ENCODE measurements at places on chromosomes 6 and 20.

DNA sequence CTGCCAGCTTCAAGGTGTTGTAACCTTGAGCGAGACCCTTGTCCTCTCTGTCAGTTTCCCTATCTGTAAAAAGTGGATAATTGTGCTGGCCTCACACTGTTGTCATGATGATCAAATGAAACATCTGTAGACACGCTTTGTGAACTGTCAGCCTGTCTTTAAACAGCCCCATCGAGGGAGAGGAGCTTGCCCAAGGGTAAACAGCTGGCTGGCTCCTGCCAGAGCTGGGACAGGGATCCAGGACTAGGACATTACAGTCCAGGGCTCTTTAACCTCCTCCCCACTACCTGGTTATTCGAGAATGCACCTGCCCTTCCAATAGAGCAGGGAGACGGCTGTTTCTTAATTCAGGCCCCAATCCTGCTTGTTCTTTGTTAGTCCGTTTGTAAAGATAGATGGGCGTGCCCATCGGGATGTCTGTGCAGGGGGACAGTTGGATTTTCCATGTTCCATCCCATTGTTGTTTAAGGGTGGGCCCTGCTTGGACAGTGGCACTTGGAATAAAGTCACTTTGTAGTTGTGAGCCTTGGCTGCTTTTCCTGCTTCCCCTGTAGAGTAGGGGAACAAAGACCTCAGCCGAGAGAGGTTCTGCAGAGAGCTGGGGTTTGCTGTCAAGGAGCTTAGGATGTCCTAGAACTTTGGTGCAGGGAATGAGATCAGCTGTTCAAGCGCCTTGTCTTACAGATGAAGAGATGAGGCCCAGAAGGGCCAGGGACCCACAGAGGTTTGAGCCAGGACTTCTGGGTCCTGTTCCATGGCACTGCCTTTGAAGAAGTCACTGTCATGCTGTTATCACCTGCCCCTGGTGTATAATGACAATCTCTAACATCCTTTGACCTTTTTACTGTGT is 77.9 kb upstream of the MYL9 start:
- DNase-seq = no peak

- no peak for DNase-seq
These were observed 177.9 kb downstream of the RNGTT start for GRCh38 chr6:88785478-88785877.

DNA sequence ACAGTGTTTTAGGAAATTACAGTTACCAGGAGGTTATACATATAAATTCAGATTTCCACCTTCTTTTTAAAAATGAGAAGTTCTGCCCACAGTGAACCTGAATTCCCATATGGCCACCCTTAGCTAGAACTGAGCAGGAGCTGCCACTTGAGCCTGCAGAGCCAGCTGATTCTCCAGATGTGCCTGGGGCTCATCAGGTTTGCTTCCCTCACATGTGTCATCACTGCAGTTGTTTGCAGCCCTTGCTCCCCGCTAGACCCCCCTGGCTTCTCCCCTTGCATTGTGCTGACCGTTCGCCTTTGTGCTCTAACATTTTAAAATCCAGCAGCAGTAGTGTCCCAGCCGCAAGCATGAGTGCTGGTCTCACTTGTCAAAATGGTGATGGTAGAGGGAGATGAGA is 131.1 kb downstream of the UTRN start:
- no peak for DNase-seq

GRCh38 chr20:47237715-47238114 is 118.8 kb downstream of the ZMYND8 start:
- no peak for DNase-seq

DNA sequence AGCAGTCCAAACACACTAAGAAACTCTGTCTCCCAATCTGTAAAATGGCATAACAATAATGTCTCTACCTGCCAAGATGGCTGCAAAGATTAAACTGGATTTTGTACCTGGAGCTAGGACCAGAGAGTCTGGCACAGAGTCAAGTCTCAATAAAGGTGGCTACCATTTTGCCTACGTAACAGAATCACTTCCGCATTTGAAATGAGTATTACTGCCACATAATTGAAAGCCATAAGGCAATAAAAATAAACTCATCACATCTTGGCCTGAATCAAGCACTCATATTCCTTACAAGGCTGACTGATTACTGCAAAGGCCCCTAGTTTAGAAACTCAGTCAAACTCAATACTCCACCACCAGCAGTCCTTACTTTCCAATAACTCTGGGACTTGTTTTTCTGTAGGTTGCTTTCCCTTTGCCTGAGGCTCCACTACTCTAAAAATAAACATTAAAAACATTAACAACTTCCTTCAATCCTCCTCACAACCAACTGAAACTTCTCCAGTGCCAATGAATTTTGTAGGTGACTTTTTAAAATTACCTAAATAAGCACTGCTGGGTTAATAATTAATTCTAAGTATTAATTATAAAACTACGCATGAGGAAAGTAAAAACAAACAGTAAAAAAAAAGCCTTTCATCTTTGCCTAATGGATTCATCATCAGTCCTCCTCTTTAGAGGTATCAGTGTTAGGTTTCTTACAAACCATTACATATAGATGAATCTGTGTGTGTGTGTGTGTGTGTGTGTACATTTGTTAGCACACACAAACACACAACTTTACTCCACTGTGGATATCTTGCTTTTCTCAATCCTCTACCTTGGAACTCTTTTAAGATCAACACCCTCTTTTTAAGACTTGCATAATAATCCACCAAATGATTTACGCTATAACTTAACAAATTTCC is 3.7 kb downstream of the KIF16B start:
- no peak for DNase-seq

DNA sequence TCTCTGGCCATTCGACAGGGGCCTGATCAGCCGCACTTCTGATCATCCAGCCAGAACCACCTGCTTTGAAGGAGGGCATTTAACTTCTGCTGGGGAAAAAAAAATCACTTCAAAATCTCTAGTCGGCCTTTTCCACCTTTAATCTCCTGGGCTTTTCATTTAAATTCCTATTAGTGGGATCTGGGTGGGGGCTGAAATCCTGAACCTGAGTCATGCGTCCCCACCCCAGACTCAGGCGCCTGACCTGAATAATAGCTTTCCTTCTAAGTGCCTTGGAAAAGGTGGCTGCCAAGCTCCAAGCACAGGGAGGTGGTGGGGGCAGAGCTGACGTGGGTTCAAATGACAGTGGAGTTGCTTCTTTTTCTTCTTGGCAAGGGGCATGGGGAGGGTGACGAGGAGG is 246.0 kb upstream of the EXOC2 start:
- no peak for DNase-seq

GRCh38 chr6:110757926-110758325 is 57.3 kb downstream of the CDK19 start:
- DNase-seq = no peak

- DNase-seq = no peak
These were observed 380.1 kb downstream of the THBS2 start for GRCh38 chr6:168873278-168874190.

GRCh38 chr20:48054051-48054450 is 268.8 kb upstream of the SULF2 start:
- no peak for DNase-seq

- DNase-seq = peak; percentile 39
These were observed 58.6 kb upstream of the ZNF217 start for GRCh38 chr20:53652090-53652858.

DNA sequence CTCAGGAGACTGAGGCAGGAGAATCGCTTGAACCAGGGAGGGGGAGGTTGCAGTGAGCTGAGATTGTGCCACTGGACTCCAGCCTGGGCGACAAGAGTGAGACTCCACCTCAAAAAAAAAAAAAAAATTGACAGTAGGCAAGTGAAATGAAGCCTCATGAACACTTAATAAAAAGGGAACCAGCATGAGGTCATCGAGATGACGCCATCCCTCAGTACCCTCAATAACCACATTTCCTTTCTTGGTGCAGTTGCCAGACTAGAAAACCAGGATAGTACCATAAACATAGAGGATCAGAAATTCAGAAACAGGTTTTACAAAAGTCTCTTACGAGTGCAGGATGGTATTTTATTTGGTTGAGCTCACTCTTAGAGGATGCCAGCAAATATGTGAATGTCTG is 584.1 kb downstream of the MAFB start:
- no peak for DNase-seq

- no peak for DNase-seq
These were observed 73.9 kb downstream of the SNX9 start for GRCh38 chr6:157896932-157897331.

DNA sequence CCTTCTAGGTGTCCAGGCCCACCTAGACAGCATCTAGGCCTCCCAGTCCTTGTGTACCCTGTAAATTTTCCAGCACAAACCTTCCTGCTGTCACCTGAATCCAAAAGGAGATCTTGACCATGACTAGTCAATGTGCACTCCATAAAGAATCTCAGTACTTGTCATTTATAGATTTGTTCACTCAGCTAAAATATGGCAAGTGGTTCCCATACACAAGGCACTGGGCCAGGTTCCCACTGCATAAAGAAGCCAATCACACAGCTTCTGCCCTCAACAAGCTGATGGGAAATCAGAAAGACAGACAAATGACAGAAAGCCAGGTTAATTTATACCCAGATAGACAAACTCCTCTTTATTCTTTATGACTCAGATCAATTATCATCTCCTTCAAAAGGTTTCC is 526.8 kb downstream of the CD83 start:
- no peak for DNase-seq

DNA sequence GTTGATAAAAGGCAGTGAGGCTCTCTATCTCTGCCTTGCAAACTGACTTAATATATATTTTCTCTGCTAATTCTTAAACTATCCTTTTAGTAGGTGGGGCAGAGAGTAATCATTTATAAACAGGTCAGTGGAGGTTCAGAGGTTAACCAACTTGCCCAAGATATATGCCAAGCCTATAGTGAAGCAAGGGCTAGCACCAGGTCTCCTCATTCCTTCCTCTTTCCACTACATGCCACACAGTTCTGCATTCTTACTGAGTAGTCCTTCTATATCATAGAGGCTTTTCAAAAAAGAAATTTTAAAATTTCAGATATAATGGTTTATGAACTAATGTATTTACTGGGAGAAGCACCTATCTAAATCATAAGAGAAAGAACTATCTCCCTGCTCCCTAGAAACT is 8.5 kb downstream of the ARG1 start:
- DNase-seq = no peak

DNA sequence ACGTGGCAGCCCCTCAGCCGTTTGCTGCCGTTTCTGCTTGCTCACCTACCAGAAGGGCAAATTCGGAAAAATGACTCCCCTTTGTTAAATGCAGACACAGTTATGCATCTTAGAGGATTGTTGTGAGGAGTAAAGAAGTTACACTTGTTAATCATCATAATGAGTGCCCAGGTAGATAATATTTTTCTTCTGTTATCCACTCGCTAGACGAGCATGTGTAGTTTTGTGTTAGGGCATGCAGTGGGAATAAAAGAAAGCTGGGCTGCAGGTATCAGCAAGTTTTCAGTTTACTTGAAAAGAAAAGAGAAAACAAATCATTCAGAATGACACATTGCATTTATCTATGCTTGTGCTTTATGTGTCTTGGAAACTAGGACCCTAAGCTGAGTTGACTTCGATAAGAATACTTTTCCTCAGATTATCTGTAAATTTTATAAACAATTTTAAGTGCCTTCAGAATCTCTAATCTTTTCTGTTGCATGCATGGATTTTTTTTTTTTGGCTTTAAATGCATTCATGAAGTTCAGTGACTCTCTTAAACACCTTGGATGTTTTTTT is 365.3 kb downstream of the QKI start:
- DNase-seq = no peak

DNA sequence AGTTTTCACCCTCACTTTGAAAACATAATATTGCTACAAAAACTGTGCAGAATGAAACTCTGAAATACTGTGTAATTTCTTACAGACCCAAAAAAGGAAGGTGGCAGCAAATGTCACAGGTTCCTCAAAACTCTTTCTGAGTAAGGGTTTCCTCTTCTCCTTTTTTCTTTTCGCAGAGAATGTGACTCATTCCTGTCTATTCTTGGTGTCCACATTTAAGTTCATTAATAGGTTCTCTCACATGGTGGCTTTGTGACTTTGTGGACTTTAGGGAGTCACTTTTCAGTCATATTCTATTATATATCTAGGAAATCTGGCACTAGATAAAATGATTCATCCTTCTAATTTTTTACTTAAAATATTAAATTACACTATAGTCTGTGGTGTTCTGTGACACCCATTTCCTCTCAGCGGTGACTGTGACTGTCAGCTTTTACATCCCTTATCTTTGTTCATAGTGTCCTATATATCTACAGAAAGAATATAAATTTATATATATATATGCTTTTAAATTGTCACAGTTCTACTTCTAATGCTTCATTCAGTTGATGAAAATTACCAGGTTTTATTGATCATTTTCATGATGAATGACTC is 126.8 kb upstream of the HCRTR2 start:
- no peak for DNase-seq

DNA sequence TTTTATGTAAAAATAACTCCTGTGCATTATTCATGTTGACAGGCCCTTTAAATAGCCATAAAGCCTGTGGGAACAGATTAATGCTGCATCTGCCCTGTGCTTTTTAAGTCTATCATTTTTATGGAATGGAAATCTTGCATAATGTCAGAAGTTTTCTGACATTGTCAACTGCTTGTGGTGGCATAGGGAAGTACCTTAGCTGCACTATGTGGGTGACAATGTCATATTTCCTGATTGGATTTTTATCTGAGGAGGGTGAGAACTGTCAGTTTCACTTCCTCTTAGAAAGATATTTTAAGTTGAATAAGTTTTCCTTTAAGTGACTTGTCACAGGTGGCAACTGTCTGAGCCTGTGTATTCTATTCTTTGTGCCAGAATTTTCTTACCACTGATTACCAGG is 267.9 kb downstream of the PLCB1 start:
- DNase-seq = no peak

- peak; percentile 19 for DNase-seq
These were observed 1.3 kb upstream of the NDUFAF4 start for GRCh38 chr6:96899019-96899418.

DNA sequence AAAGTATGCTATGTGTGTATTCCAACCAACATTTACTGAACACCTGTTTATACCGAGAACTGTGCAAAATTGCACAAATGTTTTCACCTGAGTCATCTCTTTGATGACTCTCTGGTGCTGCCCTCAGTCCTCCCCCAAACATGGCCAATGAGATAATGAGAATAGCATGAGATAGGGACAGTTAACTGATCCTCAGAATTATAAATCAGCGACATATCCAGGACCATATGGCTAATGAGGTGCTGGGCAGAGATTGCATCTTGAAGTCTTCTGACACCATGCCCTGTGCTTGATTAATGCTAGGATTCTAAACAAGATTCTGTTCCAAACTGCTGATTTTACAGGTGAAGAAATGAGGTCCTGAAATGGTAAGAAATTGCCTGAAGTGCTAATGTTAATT is 13.0 kb downstream of the CLVS2 start:
- DNase-seq = no peak

- DNase-seq = no peak
These were observed 6.1 kb downstream of the MDFI start for GRCh38 chr6:41644297-41644879.

DNA sequence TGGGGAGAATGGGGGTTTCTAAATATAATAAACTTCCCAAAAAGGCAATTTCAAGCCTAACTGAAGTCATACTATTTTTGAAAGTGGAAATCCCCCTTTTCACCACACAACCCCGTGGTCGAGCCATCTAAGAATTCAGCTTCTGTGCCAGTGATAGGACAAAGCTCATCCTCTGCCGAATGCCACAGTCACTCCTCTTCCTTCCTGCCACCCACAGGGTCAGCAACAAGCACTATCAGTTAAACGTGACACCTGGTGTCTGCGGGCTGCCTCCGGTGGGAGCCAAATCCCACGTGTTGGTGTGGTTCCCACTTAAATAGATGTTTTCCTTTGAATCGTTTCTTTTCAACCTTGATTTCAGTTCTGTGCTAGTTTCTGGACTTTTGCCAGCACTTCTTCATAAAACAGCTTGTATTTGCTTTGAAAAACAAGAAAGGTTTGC is 60.7 kb downstream of the TNFAIP3 start:
- DNase-seq = no peak

- no peak for DNase-seq
These were observed 126.3 kb downstream of the HIVEP1 start for GRCh38 chr6:12138381-12138780.
